NCI-H1105 (cell line): ENCODE measurements at places on chromosomes 3 and 15.
A peak's percentile ranks its signal among the peaks of the same experiment; 100 is the strongest.

DNA sequence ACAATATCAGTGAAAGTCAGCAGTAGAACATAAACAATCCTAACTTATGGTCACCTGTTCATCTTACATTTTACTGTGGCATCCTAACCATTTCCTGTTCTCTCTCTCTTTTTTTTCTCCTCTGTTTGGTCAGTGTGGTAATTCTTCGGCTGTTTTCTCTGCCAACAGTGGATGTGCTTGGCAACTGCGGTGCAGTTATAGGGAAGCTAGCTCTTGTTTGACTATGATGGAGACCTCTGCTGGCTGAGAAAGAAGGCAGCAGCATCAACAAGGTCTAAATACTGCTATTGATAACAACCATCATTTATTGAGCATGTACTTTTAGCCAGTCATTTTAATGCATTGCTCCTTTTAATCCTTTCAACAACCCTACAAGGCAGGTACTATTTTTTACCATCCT, 723 bp upstream of the DRD3 start:
- DNase-seq: peak; percentile 36

- DNase-seq: no peak
Observed at GRCh38 chr15:63169788-63170187, 12.5 kb upstream of the RPS27L start.

DNA sequence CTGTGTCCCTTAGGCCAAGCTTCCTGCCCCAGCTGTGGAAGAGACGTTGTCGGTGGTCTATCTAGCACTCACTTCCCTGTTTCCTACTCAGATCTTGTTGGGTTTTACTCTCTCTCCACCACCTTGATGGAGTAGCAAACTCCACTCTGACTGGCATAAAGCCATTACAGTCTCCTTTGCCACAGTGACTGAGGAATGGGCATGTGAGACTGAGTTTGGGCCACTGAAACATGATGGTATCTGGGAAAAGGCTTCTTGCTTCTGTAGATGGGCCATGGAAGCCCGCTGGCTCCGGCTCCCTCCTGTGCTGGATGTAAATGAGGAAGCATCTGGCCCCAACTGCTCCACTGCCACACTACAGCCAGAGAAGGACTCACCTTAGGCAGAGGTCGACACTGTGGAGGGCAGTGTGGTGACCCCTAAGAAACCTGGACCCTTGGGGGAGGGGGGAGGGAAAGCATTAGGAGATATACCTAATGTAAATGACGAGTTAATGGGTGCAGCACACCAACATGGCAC, 9.4 kb upstream of the CAMK1 start:
- DNase-seq: no peak

DNA sequence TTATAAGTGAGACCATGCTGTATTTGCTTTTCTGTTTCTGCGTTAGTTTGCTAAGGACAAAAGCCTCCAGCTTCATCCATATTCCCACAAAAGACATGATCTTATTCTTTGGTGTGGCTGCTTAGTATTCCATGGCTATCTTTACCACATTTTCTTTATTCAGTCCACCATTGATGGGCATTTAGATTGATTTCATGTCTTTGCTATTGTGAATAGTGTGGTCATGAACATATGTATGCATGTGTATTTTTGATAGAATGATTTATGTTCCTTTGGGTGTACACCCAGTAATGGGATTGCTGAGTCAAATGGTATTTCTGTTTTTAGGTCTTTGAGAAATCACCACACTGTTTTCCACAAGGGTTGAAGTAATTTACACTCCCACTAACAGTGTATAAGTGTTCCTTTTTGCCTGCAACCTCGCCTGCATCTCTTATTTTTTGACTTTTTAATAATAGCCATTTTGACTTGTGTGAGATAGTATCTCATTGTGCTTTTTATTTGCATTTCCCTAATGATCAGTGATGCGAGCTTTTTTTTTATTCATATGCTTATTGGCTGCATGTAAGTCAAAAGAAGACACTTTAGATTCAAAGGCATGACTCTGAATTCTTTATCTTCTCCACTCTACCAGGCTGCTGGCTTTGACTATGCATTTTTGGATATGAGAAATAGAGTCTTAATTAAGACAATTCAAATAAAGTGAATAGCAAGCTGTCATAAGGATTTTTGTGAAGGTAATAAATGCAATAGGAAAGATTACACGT, 183.3 kb upstream of the SYNPR start:
- DNase-seq: no peak

DNA sequence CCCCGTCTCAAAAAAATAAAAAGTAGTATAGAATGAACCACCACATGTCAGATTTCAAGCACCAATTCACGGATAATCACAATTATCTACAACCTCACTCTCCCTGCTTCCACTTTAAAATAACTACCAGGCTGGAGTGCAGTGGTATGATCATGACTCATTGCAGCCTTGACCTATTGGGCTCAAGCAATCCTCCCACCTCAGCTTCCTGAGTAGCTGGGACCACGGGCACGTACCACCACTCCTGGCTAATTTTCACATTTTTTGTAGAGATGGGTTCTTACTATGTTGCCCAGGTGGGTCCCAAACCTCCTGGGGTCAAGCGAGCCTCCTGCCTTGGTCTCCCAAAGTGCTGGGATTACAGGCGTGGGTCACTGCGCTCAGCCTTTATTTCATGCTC, 38.1 kb upstream of the LDHAL6B start:
- no peak for DNase-seq
